ENCODE measurements at places on chromosomes 5 and 9.

DNA sequence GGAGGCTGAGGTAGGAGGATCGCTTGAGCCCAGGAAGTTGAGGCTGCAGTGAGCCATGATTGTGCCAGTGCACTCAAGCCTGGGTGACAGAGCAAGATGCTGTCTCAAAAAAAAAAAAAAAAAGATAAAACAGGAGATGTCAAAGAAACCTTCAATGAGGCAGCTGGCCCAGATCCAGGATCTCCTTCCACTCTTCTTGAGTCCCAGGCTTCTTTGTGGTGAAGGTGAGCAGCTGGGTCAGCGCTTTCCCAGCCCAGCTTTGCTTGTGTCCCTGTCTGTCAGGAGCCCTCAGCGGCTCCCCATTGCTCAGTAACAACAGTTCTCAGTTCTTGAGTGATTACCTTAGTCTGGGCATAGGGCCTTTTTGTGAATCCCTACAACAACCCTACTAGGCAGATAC is 69.4 kb upstream of the PSD2 start:
- DNase-seq, result no peak

- no peak for DNase-seq
These were observed 127.6 kb upstream of the NMUR2 start for GRCh38 chr5:152532714-152533113.

GRCh38 chr5:100560860-100561259 is 25.7 kb downstream of the FAM174A start:
- DNase-seq, result no peak

GRCh38 chr5:146051678-146052077 is 53.7 kb downstream of the PLAC8L1 start:
- no peak for DNase-seq

DNA sequence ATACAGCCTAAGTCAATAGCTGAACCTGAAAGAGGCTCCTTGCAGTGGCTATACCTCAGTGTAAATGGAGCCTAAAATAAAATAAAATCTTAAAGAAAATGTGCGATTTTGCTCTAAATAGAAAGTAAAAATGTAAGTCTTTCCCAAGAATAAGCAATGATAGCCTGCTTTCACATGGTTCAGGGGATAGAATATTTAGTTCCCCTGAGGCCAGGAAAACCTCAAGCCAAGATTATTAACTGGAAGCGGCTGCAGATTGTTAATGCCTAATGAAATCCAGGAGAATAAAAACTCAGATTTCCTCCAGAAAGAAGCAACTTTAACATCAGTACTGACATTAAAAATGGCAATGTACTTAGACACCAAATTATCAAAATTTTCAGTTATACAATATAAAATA is 463.7 kb downstream of the CYLC2 start:
- DNase-seq, result no peak
